ENCODE measurements at places on chromosomes 13 and 19.

- no peak for DNase-seq
These were observed 262.6 kb upstream of the RXFP2 start for GRCh38 chr13:31476753-31477152.

- DNase-seq, result peak; percentile 50
These were observed 105.9 kb downstream of the SIPA1L3 start for GRCh38 chr19:38012944-38013343.

DNA sequence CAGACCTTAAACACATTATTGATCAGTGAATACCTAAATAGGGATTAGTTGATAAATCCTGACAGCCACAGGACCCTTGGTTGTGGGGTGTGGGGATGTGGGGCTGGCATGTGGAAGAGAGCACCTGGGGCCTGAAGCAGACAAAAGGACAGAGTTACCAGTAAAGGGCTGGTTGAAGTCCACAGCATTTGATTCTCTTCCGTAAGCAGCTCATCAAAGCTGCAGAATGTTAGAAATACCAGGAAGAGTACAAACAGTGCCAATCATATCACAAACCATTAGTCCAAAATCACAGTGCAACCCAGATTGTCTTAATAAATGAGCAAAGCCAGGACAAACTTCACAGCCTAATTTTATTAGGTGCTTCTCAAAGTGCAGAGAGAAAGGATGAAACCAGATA is 92.5 kb upstream of the KL start:
- no peak for DNase-seq

DNA sequence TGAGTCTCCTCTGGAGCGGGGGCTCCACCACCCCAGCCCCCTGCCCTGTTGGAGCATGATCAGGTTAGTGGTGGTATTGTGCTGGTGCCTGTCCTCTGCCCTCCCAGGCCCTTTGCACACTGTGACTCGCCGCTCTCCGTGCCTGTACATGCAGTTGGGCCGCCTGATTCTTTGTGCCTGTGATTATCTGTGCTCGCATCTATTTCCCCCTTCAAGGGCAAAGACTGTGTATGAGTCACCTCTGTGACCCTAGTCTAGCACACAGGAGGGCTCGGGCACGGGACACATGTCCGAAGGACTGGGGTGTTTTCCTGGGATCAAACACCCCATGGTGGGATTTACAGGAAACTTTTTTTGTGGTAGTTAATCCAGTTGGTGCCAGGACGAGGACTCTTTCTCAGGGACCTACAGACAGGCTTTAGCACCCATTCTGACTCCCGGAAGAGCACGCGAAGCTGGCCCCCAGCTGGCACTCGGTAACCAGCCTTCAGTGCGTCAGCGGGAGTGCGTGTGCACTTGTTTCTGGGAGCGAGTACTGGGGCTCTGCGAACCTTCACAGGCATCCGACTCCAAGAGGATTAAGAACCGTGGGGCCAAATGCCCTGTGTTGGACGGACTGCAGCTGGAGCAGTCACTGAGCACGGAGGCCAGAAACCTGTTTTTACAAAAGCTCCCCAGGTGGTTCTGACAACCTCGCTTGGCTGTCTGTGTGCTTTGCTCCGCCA is 6.7 kb downstream of the PPP1R37 start:
- DNase-seq, result peak; percentile 71

GRCh38 chr13:36428086-36428485 is 4.2 kb upstream of the CCNA1 start:
- no peak for DNase-seq

GRCh38 chr19:10416083-10416379 is 4.3 kb upstream of the PDE4A start:
- DNase-seq, result no peak

DNA sequence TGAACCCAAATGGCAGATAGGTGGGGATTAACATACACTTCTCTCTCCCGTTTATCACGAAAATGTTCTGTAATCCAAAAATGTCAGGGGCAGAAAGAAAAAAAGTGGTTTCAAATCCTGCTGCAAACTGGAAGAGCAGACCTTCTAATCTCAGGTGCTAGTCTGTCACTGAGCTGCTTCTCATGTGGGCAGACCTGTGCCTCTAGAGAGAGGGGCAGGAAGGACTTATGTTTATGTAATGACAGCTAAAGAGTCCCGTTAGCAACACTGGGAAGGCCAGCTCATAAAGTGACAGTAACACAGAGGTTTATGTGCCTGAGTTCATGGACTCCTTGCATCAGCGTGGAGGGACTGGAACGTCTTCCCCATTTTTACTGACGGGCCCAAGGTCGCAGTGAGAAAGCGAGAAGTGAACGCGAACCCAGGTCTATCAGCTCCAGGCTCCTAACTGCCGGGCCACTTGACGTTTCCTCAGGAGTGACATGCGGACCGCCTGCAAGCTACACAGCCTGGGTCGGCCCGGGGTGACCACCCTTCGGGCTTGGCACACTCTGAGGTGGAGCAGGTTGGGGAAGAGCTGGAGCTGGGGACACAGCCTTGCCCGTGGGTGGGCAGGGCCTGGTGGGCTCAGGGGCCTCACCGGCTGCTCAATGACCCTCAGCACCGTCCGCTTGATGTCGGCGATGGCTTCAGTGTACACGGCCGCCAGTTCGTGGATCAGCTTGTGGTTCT is 9.6 kb upstream of the RSPH6A start:
- peak; percentile 35 for DNase-seq

DNA sequence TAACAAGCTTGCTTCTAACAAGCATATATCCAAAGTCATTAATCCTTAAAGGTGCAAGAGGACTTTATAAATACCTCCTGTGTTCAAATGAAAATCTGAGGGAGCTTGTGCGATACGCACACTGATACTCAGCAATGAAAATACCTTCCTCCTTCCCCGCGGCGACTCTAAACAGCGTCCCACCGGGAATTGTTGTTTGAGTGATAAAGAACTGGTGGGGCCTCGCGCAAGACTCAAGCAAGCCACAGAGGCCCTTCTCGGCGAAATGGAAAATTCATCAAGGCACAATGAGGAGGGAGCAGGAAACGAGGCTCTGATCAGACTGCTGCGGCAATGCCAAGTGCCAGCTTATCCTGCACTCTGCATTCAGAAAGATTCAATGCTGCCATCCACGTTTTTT is 126.7 kb downstream of the ABCC4 start:
- peak; percentile 49 for DNase-seq

DNA sequence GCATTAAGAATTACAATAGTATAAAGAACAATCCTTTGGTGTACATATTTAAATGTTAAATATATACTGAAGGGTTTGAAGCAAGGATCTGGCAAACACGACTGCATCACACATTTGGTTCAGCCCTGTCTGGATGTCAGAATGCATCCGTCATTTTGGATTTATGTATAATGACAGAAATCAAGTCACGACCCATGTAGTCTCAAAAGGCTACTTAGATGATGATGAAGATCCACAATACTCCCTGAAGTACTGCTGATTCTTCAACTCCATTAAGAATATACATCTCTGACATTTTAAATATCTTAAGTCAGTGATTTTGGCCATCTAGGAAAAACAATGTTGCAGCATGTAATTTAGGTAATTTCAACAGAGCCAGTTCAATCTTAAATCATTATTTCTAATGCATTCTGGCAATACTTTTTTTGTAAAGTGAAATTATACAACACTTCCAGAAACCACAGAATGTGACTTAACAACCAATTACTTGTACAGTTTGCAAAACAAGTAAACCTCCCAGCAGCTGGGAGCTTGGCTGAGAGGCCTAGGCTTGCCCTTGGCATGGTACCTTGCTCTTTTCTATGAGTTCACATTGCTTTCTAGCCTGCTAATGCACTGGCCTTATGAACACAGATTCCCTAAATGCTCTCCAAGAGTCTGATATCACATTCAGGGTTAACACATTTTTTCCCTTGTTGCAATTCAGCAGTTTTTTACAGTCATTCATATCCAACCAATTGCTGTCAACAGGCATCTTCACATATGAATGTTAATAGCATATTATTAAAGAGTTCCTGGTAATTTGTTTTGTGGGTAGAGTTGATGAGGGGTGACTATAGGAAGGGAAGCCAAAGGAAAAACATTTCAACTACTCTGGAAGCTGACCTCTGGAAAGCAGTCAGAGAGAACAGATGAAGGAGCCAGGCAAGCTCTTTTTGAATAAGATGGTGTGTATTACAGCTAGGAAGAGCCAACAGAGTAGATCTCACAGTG is 175.2 kb downstream of the ENOX1 start:
- DNase-seq, result no peak

DNA sequence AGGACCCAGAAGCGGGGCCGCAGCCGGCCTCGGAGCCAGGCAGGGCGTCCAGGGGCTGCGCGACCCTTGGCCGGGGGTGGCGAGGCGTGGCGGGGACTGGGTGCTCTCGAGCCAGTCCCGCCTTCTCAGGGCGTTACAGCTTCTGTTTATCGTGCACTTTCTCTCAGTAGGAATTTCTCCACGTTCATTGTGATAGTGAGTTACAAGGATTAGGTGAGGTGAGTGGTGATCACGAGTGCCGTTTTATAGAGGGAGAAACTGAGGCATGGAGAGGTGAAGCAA is 600 bp downstream of the AP1M1 start:
- DNase-seq, result no peak

DNA sequence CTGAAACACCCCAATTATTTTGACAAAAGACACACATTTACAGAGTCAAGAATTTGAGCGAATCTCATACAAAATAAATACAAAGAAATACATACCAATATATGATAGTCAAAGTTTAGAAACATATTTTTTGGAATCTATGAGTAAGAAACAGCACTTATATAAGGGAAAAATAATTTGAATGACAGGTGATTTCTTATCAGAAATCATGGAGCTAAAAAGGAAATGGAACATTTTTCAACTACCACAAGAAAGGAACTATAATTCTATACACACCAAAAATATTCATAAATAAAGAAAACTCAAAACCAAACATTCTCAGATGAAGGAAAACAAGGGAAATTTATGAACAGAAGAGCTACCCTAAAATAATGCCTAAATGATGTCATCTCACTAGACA is 1226.6 kb downstream of the PCDH9 start:
- DNase-seq, result no peak

GRCh38 chr13:78680115-78680561 is 21.2 kb upstream of the OBI1 start:
- no peak for DNase-seq

GRCh38 chr13:97276862-97277269 is 54.7 kb downstream of the MBNL2 start:
- DNase-seq, result no peak

GRCh38 chr13:113499936-113500335 is 9.4 kb upstream of the DCUN1D2 start:
- no peak for DNase-seq

GRCh38 chr13:51620165-51620983 is 36.1 kb downstream of the WDFY2 start:
- no peak for DNase-seq

GRCh38 chr13:33307843-33308242 is 22.3 kb upstream of the STARD13 start:
- no peak for DNase-seq

DNA sequence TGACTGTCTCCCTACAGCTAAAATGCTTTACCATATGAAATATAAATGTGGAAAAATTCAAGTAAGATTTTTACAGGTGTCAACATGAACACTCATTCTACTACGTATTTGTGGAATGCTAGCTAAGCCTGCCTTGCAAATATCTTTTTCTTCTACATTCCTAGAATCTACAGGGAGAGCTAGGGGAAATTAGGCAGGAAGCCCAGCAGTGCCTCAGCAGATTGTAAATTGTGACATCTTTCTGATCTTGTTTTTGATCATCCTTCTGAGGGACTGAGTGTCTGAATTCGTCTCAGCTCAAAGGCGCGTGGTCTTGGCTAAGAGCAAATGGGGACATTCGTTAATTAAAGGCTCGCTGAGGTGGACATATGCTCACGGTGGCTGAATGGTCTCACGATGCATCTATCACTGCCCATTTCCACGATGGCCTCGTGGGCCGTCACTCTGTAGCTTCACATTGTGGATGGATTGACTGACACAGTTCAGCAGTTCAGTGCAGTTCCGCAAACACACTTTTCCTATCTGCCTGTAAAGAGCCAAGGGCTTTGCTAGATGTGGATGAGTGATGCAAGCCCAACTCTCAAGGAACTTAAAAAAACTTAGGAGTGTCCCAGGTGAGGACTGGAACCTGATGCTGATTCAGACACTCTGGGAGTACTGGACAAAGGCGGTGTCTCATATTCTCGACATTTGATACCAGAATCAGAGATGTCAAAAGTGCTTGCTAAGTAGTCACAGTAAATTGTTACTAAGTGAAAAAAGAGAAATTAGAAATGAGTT is 562.5 kb downstream of the EFNB2 start:
- DNase-seq, result no peak

GRCh38 chr19:36141039-36141927 is 1.4 kb downstream of the CAPNS1 start:
- DNase-seq, result peak; percentile 98

GRCh38 chr19:3100331-3100730 is 6.2 kb downstream of the GNA11 start:
- DNase-seq, result no peak

- DNase-seq, result peak; percentile 67
These were observed 16.8 kb downstream of the CCL25 start for GRCh38 chr19:8069096-8069973.

DNA sequence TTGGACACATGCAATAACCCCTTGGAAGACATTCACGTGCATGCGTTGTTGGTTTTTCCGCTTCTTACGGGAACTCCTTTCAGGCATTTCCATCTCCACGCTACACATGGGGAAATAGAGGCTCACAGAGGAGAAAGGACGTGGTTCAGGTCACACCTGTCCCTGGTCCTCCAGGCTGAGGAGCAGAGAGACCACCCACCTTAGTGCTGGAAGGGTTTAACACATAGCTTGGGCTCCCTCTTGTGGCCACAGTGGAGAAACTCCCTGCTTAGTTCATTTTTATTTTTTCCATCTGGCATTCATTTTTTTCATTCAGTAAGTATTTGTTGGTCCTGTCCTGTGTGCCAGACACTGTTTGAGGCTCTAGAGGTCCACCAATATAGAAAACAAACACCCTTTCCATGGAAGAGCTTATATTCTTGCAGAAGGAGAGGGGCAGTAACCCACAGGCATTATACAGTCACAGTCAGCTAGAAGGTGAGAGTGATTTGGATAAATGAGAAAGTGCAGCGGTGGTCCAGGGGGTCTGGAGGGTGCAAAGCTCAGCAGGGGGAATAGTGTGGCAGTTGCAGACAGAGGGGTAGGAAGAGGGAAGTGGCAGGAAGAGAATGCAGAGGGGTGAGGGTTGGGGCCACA is 24.2 kb upstream of the TTYH1 start:
- DNase-seq, result peak; percentile 82
